ENCODE measurements at places on chromosomes 1 and 21.

DNA sequence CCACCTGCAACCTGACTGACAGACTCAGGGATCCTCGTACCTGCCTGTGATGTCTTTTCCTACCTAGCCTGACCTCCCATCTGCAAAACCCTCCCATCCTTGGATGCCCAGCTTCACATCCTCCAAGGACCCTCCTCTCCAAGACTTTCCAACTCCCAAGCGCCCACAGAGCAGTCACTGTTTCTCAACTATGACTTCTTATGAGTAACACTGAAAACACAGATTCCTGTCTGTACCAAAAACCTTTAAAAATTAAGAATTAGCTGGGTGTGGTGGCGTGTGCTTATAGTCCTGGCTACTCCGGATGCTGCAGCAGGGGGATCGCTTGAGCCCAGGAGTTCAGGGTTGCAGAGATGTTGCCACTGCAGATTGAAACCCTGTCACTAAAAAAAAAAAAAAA lies 181.9 kb downstream of the PSMG1 start:
- DNase-seq = no peak

DNA sequence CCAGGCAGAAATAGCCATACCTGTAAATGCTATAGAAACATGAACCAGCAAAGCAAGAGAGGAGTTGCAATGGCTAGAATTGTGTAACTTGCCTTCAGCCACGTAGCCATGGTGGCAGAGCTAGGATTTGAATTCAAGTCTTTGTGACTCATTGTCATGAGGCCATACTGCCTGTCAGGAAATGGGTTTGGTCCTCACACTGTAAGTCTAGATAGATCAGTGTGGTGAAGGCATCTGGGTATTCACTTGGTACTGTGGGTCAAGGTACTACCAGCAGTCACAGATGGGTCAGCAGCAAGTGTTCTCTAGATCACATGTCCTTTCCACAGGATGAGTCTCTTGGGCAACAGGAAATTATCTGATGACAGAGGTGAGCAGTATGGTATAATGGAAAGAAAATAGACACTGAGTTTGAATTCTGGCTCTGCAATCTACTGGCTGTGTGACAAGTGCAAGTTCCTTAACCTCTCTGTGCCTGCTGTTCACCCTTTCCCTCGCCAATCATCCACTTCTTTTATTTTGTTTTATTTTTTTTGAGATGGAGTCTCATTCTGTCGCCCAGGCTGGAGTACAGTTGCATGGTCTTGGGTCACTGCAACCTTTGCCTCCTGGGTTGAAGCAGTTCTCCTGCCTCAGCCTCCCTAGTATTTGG lies 36.9 kb downstream of the FGGY start:
- no peak for DNase-seq

DNA sequence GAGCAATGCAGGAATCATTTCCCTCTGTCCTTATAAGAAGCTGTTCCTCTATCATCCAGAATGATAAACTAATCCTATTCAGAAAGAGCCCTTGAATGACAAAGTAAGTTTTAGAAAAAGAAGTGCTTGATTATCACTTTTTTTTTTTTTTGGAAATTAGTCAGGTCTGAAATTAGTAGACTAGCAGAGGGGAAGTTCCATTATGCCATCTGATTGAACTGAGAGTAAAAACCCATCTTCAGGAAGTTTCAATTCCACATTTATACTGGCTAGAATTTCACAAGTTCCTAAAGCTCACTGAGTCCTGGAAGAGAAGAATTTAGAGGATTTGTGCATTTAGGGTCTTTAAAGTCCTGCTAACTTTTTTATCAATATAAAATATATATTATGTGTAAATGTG lies 128.8 kb upstream of the COA6 start:
- DNase-seq = no peak

GRCh38 chr1:7046314-7046713 lies 261.1 kb downstream of the CAMTA1 start:
- DNase-seq = no peak

- DNase-seq = no peak
Measured at GRCh38 chr21:42381347-42381984, 14.4 kb downstream of the TMPRSS3 start.

DNA sequence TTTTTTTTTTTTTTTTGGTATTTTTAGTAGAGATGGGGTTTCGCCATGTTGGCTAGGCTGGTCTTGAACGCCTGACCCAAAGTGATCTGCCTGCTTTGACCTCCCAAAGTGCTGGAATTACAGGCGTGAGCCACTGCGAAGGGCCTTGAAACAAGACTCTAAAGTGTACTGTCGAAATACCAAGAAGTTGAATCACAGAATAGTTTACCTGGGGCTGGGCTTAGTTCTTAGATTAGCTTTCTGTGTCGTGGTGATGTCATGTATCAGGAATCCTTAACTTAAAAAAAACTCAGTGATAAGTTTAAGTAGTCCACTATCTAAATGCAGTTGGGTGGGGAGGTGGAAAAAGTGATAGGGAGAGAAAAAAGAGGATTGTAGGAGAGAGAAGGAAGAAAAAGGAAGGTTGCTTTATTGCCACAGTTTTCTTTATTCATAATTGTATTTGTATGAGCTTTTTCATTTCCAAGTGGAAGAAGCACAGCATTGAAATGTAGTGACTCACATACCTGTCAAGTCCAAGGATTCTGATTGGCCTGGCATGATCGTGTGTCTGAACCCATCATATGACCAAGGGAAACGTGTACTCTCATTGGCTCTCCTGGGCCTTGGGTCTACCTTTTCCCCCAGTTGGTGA lies 13.4 kb downstream of the ITSN1 start:
- DNase-seq = no peak

DNA sequence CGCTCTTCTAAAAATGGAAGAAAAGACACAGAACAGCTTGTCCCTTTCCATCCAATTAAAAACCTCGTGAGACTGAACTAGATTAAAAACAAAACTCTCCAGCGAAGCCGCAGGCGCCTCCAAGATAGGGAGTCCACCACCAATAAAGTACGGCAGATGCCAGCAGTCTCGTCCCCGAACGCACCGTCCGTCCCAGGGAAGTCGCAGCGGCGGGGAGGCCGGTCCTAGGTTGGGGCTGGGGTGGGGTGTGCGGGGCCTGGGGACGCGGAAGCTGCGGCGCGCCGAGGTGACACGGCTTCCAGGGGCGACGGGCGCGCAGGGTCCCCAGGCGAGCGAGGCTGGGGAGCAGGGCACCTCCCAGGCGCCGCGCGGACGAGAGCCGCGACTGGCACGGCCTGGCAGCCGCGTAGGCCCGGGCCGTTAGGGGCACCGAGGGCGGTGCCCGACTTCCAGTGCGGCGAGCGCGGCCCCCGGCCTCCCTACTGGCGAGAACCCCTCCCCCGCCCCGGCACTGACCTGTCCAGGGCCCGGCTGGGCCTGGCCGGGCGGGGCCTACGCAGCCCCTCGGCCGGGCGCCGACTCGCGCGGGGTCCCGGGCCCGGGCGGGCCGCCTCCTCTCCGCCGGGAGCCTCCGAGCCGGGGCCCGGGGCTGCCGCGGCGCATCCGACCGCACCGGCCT lies 28.3 kb upstream of the A3GALT2 start:
- DNase-seq = peak; percentile 39

- DNase-seq = no peak
Measured at GRCh38 chr1:152412756-152413155, 1.3 kb downstream of the CRNN start.

- DNase-seq = no peak
Measured at GRCh38 chr21:19702726-19703125, 1295.5 kb upstream of the NCAM2 start.

DNA sequence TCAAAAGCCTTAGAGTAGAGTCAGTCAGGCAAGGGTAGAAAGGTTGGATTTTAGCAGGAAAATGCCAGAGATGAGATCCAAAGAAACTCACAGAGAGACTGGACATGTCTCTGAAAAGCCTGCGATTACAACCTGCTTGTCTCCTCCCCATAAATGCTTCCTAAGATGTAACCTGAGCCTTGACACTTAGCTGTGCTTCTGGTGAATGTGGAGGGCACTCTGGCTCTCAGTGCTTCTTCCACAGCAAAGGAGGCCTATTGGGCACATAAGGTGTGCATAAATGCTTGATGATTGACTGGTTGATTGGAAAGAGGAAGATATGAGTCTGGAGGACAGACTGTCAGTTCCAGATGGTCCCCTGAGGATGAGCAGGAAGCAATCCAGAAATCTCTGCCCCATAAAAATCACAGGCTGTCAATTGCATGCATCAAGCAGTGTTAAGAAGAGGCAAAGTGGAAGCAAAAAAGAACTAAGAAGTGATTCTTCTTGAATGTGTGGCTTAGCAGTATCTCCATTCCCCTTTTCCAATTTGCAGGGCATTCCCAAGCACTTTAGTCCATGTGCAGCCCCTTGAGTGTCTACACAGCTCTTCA lies 236.2 kb upstream of the RRP15 start:
- no peak for DNase-seq

- peak; percentile 1 for DNase-seq
Measured at GRCh38 chr1:117312453-117313138, 54.7 kb upstream of the MAN1A2 start.

GRCh38 chr1:56758794-56759193 lies 60.4 kb downstream of the FYB2 start:
- no peak for DNase-seq

DNA sequence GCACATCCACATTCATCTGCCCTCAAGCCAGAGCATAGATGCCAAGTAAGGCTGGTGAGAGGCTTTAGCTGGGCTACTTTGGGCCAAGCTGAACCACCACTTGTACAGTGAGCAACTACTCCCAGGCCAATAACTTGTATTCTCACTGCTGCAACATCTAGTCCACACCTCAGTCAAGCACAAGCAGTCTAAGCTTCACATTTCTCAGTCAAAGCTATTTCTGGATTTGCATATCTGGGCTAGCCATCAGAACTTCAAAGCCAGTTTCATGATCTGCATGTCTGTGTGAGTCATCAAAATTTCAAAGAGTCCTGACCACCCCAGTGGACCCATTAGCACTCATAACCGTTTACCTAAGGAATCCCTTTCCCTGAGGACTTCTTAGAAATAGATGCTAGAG lies 77.7 kb upstream of the DIRAS3 start:
- no peak for DNase-seq

DNA sequence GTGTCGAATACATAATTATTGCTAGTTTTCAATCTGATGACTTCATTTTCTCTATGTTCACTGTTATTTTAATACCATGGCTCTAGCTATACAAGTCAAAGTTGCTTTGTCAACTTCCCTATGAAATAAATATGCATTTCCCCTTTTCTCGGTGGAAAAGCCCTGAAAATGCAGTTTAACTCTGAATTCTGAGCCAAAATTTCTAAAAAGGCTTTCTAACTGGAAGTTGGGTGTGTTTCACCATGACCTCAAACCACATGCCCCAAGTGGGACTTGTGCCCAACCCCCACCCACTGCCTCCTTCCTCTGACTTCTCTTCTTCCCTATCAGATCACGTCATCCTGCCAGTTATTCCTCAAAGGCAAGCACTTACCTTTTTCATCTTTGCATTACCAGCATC lies 8.9 kb downstream of the MKNK1 start:
- DNase-seq = no peak

- DNase-seq = no peak
Measured at GRCh38 chr1:18580691-18581419, 49.8 kb upstream of the PAX7 start.

GRCh38 chr1:166080277-166080966 lies 86.4 kb downstream of the FAM78B start:
- no peak for DNase-seq

DNA sequence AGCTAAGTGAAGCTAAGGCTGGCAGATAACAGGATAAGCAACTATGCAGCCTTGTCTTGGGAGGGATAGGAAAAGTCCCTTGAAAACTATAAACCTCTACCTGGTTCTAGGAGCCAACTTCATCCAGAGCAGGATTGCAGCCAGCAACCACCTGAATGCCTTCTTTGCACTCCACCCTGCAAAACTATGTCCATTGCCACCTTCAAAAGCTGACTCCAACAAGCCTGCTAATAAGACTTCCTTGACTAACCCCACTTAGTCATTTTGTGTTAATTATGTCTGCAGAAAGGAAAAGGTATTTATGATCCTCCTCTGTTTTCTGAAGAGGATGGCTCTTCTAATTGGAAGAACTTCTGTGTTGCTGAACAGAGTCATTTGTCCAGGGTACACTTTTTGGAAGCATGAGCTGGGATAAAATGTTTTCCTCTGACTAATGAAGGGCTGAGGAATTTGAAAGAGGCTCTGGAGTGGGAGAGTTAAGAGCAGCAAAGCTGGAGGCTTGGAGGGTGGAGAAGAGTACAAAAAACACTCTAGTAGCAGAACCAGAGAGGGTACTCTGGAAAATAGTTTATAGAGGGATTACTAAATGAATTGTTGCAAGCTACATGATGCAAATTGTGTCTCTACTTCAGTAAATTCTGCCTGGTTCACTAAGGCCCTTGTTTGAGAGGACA lies 9.6 kb upstream of the RIMKLA start:
- DNase-seq = no peak

- DNase-seq = no peak
Measured at GRCh38 chr1:100657876-100658715, 61.4 kb upstream of the VCAM1 start.

DNA sequence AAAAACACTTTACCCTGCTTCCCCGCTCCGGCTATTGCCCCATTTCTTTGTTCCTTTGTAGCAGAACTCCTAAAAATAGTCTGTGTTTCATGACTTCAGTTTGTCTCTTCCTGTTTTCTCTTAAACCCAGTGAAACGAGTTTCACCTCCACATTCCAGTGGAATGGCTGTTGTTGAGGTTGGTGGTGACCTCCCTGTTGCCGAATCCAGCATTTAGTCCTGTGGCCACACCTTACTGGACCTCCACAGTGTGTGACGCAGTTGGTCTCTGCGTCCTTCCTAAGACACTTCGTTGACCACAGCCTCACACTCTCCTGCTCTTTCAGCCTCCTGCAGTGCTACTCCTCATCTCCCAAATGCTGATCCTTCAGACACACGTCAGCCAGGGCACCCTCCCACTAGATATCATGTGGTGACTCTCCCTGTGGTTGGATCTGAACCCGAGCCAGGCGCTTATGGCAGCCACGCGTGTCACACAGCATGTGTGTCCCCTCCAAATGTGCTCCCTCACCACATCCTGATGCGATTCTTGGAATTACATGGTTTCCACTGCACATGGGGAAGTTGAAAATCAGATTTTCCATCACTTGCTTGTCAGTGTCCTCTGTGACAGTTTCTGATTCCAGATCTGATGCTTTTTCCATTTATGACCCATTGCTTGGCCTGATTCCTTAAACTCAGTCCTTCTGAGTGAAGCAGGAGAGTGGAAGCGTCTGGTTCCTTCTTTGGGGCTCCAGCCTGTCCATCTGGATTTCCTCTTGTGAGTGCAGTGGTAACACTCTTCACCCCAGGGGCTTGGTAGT lies 99.1 kb upstream of the ARTN start:
- DNase-seq = no peak

DNA sequence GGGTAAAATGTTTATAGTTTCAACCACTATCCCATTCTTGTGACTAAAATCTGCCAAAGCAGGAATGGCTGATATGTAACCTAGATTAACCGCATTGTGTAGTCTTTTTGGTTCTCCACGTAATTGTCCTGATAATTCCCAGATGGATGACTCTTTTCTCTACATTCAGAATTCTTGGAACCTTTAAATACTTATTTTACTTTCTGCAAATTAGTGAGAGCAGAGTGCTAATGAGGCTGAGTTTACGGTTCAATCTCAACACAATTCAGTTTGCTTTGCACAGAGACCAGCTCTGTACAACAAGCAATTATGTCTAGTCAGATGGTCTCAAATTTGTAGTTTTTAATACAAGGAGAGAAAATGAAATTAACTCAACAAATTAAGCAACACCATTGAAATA lies 9.1 kb downstream of the CRB1 start:
- no peak for DNase-seq
